Neural progenitor cell (in vitro differentiated cells): ENCODE measurements at places on chromosomes 1 and 21. TPM values are rescaled to one million over a fixed set of nuclear protein-coding genes. Genes with fewer than 3 reads are reported as not detected.

The IGSF21 gene
- total RNA-seq: 1.7 and 6.9 TPM in 2 replicates

The C1orf116 gene
- 0.04 and 0.56 TPM in 2 replicates for total RNA-seq

The DHCR24 gene
- total RNA-seq: 94.5 and 147 TPM in 2 replicates

The TMPRSS3 gene
- not detected in 2 replicates for total RNA-seq

The EFNA3 gene
- total RNA-seq: 4.0 and 9.6 TPM in 2 replicates

The MYOC gene
- total RNA-seq: not detected in 2 replicates

The C1orf94 gene
- 0.19 and 0.37 TPM in 2 replicates for total RNA-seq

DNA sequence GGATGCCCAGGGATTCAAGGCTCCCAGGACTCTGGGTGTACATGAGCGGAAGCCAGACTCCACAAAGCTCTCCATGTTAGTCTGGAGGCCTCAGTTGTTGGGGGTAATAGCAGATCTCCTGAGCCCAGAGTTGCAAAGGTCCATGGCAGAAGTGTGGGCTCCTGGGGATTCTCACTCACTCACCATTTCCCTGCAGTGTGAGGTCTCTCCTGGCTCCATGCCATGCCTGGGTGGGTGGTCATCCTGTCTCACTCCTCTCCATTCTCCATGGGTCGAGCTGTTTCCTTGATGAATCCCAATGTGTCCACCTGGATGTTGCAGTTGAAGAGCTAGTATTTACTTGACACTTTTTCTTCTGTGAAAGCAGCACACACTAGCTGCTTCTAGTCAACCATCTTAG, 156.8 kb upstream of the LRRC7 start:
- DNase-seq: no peak

DNA sequence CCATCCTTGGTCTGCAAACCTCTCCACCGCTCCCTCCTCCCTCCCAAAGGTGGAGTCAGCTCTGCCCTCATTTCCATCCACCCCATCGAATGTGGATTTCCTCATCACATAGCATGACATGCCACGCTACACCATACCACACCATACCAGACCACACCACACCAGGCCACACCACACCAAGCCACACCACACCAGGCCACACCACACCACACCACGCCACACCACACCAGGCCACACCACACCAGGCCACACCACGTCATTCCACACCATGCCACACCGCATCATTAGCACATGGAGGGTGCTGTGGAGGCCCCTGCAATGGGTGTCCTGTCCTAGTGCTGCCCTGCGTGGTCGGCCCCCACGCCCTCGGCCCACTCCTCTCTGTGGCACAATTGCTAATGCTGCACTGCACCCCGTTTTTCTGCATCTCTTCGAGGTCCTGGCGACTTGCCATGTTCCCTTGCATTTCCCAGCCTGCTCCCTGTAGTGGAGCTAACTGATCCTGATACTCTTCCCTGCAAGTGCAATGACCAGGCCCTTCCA, 11.3 kb downstream of the DFFB start:
- DNase-seq: no peak

DNA sequence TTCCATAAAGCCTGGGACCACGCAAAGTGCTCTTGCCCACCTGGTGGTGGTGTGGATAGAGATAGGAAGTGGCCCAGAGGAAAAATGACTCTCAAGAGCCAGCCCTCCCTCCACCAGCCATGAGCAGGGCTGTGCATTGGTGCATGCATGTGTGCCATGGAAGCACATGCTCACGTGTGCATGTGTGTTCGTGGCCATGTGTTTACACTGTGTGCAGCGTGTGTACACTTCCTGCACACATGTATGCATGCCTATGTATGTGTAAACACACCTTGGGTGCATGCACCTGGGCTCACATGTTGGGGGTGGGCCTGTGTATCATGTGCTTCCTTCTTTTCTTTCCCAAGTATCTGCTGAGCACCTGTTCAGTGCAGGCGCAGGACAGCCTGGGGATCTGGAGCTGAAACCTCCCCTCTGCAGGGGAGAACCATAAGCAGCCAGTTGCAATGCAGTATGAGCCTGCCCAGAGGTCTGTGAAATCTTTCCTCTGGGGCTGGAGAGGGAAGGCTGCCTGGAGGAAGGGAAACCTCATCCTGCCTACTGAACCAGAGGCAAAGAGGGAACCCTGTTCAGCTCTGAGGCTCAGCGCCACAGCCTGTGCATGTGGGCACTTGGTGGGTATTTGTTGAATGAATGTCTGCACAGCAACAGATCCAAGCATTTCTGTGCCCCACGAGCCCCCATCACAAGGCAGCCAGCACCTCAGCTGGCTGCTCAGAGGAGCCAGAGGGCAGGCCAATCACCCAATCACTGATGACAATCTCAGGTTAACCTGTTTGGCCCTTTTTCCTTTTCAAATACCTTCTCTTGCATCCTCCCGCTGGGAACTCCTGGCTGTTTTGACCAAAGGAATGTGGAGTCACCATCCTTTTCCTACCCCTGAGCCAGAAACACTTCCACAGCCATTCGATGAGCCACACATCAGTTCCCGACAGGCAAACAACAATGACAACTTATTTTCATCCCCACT, 327.0 kb downstream of the NPHP4 start:
- no peak for DNase-seq

DNA sequence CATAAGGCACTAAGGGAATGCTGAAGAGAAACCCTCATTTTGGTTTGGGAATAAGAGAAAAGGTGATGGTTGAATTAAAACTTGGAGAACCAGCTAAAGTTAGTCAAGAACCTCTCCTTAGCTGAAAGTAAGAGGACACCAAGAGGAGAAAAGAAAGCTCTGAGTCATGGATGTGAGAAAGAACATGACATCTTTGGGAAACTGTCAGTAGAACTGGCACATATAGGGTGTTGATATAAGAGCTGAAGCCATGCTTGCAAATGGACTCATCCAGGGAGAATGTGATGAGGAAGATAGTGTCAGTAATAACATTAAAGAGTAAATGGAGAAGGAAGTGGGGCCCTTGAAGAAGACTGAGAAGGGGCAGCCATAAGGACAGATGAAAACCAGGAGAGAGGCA, 54.3 kb downstream of the LRRC8C start:
- DNase-seq: no peak

DNA sequence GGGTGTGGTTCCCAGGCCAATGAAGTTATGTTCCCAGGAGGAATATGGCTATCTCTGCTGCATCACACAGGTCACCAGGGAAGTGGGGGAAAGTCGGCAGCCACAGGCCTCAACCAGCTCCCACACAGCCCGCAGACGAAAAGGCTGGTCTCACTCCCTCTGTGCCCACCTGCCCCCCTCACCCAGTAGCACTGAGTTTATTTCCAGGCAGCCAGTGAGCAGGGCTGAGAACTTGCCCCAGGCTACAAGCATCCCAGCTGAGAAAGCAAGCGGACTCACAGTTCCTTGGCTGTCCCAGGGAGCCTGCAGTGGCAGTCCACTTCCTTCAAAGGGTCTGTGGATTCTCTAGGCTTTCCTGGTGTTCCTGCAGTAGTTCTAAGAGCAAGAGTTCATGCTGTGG, 68.9 kb downstream of the SLC5A9 start:
- no peak for DNase-seq

GRCh38 chr1:67893126-67893495, 59.8 kb upstream of the GNG12 start:
- no peak for DNase-seq

DNA sequence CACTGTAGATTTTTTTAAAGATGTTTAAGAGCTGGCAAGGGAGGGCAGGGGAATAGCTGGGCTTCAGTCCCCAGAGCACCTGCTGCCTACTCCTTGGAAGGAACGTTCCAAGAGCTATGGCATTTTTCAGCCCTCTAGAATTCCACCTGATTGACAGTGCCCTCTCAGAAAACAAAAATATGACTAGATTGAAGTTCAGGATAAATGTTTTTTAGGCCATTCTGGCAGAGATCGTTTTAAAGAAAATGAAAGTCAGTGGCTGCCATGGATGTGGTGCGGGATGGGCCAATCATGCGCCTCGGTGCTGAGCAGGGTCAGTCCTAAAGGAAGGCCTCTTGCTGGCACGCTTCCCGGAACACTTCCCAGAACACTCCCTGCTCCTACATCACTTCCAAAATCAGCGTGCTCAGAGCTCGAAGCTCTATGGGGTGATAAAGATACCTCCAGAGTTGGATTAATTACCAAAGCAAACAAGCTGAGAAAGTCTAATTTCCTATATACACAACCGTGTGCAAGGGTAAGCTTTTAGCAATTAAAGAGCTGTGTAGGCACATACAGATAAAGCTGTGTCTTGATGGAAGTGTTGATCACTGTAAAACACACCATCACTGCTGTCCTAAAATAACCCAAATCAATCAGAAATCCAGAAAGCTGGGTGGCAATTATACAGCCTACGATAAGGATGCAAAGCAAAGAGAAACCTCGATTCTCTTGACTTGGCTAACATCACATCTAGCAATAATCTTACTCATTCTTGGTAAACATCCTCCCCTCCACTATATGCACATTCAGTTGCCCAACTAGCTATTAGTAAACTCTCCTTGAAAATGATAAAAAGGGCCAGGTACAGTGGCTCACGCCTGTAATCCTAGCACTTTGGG, 34.6 kb downstream of the TGFBR3 start:
- DNase-seq: no peak

GRCh38 chr1:61173118-61173517, 90.8 kb downstream of the NFIA start:
- DNase-seq: no peak

DNA sequence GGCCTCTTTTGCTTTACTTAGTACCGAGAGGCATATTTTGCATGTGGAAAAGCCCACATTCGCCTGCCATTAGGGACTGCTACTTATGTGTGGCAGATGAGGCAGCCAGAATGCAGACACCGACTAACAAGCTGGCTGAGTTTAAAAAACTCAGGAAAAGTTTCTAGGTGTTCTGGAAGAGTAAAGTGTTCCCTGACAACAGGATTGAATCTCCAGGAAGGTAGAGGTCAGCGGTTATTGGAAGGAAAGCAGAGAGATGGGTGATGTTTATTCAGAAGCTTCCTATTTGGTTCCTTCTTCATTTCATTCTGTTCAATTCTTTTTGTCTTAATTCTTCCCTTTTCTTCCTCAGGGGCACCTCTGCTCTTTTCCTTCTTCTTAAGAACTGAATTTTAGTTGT, 206.9 kb upstream of the SNX7 start:
- DNase-seq: no peak

- DNase-seq: no peak
These were observed 64.0 kb downstream of the CTH start for GRCh38 chr1:70475023-70475422.

- peak; percentile 81 for DNase-seq
These were observed 453 bp downstream of the DRAM2 start for GRCh38 chr1:111139324-111139955.

DNA sequence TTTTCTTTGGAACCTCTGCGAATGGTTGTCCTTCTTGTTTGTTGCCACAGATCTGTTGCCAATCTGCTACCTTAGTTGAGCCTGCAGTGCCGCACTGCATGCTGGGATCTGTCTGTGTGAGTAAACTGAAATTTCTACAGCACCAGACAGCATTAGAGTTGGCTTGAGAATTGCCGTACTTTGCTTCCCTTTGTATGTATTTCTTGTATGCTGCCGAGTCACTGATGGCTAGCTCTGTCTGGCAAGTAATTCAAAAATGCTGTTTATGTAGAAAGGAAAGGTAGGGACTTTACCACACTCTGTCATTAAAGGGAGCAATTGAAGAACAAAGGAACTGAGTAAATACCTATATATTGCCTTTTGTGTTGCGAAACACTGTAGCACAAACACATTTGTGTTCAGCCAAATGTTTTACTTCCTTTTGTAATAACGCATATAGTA, 857.4 kb downstream of the USP25 start:
- DNase-seq: no peak

DNA sequence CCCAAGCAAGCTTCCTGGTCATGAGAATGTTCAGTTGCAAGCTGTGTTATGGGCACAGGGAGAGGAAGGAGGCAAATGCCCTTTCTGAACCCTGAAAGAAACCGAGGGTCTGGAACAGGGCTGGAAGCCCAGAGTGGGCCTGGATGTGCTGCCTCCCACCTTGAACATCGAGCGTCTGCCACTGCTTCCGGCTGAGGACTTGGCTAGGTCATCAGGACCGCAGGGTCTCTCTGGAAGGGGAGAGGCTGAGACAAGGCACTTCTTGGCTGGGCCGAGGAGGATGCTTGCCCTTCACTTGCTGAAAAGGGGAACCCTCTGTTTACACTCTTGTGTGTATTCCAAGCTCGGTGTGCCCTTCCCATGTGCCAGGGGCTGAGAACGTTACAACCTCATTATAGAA, 168.0 kb upstream of the C1orf174 start:
- no peak for DNase-seq

GRCh38 chr1:82073071-82073470, 272.3 kb downstream of the ADGRL2 start:
- no peak for DNase-seq

- peak; percentile 25 for DNase-seq
These were observed 34.5 kb downstream of the RAB3B start for GRCh38 chr1:51955797-51956527.

DNA sequence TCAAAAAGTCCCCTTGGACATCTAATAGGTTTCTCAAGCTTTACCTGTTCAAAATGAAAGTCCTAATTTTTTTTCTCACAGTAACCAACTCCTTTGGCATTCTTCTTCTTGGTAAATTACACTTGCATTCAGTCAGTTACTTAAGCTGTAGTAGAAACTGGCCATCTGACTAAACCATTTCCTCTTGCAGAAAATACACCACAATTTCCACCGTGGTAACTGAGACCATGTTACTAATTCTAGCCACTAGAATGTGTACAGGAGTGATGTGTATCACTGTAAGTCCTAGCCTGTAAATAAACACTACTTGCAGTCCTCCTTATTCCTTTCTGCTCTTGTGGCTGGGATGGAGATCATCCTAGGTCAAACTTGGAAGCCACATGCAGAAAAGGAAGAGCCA, 965.4 kb upstream of the TMPRSS15 start:
- DNase-seq: no peak
